ENCODE measurements at places on chromosomes 7 and 10.

DNA sequence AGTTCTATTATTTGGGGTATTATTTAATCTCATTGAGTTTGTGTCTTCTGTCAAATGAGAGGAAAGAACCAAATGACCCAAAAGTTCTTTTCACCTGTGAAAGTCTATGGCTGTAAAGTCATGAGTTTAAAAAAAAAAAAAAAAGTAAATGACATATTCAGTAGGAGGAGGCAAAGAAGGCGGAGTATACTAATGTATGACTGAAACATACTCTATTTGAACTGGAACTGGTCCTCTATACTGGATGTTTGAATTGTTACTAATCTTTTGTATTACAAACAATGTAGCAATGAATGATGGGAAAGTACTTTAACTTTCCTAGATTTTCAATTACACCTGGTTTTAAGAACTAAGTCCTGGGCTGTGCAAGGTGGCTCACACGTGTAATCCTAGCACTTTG is 24.9 kb upstream of the GSAP start:
- DNase-seq: no peak

DNA sequence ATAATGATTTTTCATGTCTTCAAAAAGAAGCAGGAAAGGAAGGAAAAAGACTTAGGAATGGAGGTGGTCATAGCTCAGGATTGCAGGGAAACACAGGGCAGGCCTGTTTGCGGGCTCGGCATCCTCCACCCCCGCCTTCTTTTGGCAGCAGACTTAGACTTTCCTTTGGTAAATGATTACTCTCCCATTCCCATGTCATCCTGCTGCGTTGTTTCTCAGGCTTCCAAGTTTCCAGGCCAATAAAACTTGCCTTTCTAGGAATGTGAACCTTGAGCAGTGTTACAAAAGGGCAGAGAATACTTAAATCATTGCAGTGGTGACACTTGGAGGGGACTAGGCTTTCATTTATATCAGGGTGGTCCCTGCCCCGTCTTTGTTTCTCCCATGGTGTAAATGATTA is 34.0 kb upstream of the DGKB start:
- no peak for DNase-seq

DNA sequence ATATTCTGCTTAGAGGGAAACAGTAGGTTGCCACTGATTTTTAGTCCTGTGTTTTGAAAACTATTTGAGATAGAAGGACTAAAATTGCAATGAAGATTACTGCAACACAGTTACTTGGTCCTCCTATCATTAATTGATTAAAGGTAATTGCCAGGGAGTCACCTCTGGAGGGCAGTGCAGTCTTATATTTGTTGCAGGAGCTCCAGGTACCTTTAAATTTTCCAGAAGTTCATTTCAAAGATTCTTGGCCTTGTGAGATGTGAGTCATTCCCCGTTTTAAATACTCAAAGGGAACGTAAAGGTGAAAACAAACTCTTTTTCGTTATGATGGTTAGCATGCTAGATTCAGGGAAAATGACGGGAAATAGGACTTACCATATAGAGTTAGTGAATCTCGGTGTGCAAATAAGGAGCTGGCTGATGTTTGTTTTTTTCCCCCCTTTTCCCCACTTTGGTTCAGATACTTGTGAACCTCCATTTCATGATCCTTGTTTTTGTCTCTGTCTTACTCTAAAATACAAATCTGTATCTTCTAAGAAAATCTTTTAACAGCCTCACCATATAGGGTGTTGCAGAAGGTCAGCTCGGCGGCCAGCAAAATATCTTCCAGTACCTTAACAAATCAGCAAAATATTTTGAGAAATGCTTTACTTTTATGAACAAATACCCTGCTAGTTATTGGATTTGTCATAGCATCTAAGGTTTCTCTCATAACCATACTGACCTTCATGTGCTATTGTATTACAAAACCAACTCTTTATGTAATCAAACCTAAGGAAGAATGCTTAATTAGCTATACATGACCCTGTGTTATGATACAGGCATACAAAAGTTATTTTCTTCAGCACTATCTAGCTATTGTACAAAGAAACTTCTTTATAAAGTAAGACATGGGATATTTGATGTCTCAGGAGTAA is 143.0 kb upstream of the HDAC9 start:
- DNase-seq: no peak

DNA sequence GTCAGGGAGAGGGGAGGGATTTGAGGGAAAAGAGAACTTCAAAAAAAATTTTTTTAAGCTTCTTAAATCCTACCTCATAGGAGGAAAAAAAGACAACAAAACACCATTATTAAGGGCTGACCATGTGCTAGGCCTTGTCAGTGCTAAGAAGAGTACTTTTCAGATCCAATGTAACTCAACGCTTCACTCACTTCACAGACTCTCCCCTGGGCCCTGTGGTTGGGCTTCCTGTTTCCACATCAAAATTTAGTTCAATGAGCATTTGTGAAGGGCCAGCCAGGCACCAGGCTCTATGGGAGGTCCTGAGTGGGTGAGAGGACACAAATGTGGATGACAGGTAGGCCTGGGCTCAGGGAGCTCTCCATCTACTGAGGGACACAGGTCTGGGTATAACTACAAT is 249.8 kb downstream of the PTEN start:
- no peak for DNase-seq

DNA sequence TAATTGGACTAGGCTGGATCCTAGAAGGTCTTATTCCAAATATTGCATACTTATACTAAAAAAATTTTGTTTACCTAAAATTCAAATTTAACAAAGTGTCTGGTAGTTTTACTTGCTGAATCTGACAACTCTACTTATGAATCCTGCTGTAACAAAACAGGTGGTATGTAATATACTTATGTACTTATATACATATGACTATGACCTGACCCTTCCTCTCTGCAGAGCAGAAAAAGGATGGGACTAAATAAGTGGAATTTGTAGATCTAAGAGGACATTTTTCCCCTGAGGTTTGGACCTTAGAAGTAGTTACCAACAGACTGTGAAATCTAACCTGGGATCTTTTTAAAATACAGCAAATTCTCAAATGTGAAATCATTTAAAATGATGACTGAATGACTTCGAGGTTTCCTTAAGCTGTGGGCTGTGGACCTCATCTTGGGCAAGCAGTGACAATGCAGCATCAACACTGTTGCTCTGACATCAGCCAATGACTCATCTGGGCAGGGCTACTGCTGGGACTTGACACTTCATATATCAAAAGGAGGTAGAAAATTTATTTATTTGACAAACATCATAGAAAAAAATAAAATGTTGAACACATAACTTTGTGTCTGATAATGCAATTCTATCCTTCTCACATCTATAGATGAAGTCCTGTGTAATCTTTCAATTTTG is 73.6 kb downstream of the RELN start:
- no peak for DNase-seq

- no peak for DNase-seq
These were observed 261.2 kb upstream of the SEMA3A start for GRCh38 chr7:84455788-84456187.

GRCh38 chr10:120607710-120608703 is 151.0 kb downstream of the PLPP4 start:
- DNase-seq: no peak

DNA sequence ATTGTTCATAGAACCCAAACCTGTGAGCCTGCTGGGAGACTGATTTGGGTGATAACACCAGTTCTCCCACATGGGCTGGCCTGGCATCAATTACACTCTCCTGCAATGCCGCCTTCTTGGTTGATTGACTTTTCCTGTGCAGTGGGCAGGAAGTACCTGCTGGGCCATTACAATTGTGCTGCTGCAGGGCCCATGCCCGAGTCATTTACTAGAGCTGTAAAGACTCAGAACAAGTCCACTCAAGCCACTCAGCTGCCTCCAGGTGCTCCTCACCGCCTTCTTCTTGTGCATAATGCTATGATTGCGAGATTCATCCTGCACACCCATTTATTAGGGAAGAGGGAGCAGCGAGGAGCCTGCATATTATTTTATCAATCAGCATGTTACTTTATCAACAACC is 264.0 kb downstream of the TCERG1L start:
- DNase-seq: no peak

- DNase-seq: no peak
These were observed 223.4 kb downstream of the BMPER start for GRCh38 chr7:34128762-34129161.

DNA sequence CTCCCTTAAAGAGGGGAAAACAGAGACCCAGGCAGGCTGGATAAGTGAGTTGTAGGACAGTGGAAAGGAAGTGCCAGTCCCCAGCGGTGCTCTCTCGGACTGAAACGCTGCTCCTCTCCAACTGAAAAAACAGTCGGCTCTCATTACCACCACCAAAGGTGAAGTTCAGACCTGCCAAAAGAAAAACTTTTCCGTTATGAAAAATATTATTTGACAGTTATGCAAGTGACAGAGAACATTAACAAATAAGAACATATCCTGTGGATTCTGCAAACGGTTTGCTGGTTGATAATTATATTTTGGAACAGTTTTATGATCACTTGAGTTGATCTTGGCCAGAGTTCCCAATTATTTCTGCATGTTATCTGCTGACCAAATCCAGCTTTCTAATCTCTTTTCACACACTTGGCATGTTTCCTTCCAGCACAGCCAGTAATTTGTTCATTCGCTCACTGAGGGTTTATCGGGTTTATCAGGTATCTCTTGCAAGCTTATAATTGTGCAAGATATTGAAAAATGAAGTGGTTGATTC is 82.6 kb downstream of the PTPRE start:
- no peak for DNase-seq

DNA sequence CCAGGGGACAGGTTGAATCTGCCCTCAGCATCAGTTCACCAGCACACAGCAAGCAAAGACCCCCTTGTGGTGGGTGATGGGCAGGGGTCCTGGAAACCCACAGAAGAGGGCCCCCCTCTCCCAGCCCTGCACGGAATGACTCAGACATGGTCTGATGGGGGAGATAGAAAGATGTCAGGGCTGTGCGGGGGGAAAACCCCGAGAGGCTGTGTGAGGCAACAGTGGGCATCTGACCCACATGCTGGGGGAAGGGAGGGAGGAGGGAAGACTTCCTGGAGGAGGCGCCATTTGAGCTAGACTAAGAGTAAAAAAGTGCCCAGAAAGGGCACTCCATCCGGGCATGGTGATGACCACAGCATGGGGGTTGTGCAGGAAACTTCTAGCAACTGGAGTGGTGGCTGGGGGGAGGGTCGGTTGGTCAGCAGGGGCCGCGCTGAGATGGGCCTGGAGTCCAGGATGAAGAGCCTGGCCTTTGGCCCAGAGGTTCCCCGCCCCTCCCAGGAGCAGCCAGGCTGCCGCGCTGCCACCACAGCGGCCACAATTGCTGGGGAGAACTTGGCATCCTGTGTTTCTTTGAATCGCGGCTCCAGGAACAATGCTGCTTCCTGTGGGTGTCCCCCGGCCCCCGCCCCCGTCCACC is 2.5 kb downstream of the LFNG start:
- peak; percentile 26 for DNase-seq

- no peak for DNase-seq
These were observed 31.6 kb downstream of the ADRA2A start for GRCh38 chr10:111108441-111108840.

GRCh38 chr7:75743455-75743859 is 4.7 kb upstream of the HIP1 start:
- no peak for DNase-seq

DNA sequence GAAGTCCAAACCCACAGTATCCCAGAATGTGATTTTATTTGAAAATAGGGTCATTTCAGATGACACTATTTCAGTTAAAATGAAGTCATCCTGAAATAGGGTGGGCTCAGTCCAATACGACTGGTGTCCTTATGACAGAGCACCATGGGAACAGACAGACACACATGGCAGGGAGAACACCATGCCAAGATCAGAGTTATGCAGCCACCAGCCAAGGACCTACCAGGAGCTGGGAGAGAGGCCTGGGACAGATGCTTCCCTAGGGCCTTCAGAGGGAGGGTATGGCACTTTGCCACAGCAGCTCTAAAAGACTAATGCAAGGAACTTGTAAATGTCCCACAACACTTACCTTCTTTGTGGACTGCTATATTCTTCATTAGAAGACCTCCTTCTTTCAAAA is 226.5 kb downstream of the NEBL start:
- no peak for DNase-seq

GRCh38 chr10:29050081-29050480 is 238.8 kb upstream of the LYZL1 start:
- no peak for DNase-seq

DNA sequence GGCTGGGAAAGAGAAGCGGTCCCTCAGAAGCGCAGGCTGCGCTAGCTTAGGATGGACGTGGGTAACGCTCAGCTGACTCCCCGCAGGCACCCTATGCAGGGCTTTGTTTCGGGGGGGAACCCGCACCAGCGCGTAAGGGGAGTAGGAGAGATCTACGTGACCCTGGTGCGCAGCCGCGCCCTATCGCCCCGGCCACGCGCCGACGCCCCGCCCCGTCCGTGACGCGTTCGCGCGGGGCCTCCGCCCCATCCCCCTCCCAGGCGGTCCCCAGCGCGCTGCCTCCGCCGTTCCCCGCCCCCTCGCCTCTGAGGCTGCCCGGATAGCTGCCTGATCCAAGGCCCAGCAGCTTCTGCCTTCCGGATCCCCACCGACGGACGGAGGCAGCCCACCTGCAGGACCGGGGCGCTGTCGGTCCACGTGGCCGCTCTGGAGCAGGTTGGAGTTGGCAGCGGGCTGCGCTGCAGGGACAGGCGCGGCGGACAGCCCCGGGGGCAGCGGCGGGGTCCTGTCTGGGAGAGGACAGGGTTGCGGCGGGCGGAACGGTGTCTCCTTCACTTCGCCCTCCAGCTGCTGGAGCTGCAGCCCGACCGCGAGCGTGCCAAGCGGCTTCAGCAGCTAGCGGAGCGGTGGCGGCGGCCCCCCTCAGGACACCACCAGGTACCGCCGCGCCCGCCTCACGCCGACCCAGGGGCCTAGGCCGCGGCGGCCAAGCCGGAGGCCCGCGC is at the start of gene VDAC2:
VDAC2 (plus strand) TSS at position 515 of the 725 bp plus-strand sequence. CDS start 363 bp downstream, outside the sequence.
- peak; percentile 81 for DNase-seq

DNA sequence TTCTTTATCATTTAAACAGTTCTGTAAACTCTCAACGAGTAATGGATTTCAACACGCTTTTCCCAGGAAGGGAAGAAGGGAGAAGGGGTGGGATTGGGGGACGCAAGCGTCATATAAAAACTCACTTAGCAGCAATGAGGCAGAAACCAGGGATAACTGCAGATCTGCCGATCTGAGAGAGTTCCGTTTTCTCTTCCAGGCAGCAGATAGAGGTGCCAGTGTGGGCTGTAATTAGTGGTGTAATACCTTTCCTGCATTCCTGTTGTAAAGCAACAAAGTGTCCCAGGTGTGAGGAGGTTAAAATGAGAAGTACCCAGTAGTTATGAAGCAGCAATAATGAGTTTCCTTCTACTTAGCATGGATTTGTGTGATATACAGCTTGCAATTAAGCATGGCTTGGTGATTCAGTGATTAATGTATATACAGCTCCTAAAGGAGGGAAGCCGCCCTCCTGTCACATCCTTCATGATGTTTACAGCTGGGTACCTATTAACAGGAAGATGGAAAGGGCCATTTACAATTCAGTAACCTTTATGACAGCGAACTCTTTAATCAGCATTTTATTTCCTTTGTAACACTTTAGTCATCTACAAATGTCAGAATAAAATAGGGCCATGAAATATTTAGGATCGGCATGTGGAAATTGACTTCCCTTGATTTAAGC is 271.9 kb downstream of the LRMDA start:
- DNase-seq: no peak

DNA sequence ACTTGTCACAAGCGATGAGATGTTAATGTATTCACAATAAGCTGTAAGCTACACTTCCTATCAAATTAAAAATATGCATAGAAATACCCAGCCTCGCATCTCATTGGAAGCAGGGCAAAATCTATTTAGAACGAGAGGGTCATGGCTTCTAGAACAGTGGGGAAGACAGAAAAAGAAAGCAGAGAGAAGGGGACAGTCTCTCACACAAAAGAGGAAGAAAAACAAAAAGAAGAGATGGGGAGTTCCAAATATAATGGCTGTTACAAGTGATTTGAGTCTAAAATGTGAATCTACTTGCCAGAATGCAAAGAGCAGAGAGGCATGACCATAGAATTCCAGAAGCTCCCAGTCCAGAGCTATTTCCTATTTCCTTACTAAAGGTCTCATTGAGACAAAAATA is 13.8 kb downstream of the LRRN3 start:
- DNase-seq: no peak

Measured in KG1 (cell line).